ENCODE measurements at places on chromosomes 12 and 14. TPM values are rescaled to one million over a fixed set of nuclear protein-coding genes. Genes with fewer than 3 reads are reported as not detected.

Gene RBP5
- total RNA-seq, result not detected

Gene SPTB
- 0.13 TPM for total RNA-seq

Gene OR4Q3
- total RNA-seq, result not detected

Gene CLECL1
- total RNA-seq, result not detected

Gene INSM2
- not detected for total RNA-seq

Gene SLC10A1
- total RNA-seq, result not detected

Gene PIWIL1
- total RNA-seq, result not detected

Gene ATN1
- total RNA-seq, result 35.8 TPM

Gene SAMD15
- total RNA-seq, result 1.7 TPM

Gene ATXN7L3B
- total RNA-seq, result 23.7 TPM

Gene RD3L
- total RNA-seq, result not detected

Gene SERPINA5
- total RNA-seq, result 0.33 TPM

Gene TEX22
- 0.17 TPM for total RNA-seq

Gene FOXG1
- total RNA-seq, result 1.6 TPM

Gene TAS2R42
- not detected for total RNA-seq

Gene RIMBP2
- total RNA-seq, result not detected

Gene LRRIQ1
- total RNA-seq, result 0.17 TPM

Gene CCDC196
- not detected for total RNA-seq

Gene PPP2R5C
- total RNA-seq, result 63.7 TPM

Gene PLEKHD1
- 0.07 TPM for total RNA-seq

Gene AICDA
- not detected for total RNA-seq

Gene TAS2R10
- total RNA-seq, result 1.2 TPM

Gene ENDOU
- total RNA-seq, result 0.40 TPM

Gene LRTM2
- total RNA-seq, result not detected

Gene TPH2
- not detected for total RNA-seq

Gene TRPV4
- 1.4 TPM for total RNA-seq

Gene COCH
- 0.46 TPM for total RNA-seq

Data from smooth muscle cell of the pulmonary artery (primary cell).